ENCODE measurements at places on chromosomes 4 and X. TPM values are rescaled to one million over a fixed set of nuclear protein-coding genes. Genes with fewer than 3 reads are reported as not detected.

- DNase-seq = no peak
Measured at GRCh38 chrX:153065389-153065788, 6.9 kb upstream of the PNMA6A start.

GRCh38 chr4:169167957-169168858 lies 102.5 kb downstream of the SH3RF1 start:
- no peak for DNase-seq

DNA sequence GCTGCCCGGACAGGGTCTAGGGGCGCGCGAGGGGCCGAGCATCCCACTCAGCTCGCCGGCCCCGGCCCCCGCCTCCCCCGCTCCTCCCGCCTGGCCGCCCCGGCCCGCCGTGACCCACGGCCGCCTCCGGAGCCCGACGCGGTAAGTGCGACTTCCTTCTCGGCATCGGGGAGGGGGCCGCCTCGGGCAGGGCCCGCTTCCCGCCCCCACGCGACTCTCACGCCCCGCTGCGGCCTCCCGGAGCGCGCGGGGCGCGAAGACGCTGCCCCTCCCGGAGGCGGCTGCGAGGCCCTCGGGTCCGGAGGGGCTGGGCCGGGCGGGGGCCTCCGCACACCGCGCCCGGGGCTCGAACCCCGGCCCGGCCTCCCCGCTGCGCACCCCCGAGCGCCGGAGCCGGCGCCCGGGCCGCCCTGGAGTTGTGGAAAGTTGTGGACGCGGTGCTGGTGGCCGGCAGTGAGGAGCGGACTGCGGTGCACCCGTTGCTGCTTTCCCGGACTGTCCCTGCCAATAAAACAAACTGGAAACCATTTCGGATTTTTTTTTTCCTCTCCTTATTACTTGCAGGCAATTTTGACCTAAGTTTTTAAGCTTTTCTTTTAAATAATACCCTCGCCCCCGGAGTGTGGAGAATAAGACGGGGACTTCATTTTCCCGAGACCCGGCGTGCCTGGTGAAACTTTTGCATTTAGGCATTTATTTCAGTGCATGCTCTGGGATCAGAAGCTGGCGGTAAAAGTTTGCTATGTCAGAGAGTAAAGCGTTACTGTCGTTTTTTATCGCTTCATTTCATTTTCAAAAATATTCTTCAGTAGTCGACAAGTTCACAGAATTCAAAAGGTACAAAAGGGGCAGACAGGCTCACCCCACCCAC lies 13.0 kb upstream of the TMEM156 start:
- no peak for DNase-seq

- DNase-seq = no peak
Measured at GRCh38 chr4:142549248-142549647, 296.9 kb downstream of the INPP4B start.

GRCh38 chrX:17459661-17460060 lies 84.7 kb downstream of the NHS start:
- no peak for DNase-seq

DNA sequence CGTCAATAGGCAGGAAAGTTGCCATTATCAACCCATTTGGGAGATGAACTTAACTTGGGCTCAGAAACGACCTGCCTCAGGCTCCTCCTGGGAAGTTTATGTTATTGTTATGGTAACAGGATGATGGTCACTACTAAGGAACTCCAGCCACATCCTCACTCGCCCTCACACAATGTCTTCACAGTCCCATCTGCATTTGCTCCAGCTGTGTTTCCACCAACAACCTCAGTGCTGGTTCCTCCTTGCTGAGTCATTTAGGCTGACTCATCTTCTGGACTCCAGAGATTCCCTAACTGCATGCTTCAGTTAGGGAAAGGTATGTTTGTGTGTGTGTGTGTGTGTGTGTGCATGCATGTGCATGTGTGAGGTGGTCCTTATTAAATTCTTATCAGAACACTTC lies 293.4 kb upstream of the BOD1L1 start:
- DNase-seq = no peak

DNA sequence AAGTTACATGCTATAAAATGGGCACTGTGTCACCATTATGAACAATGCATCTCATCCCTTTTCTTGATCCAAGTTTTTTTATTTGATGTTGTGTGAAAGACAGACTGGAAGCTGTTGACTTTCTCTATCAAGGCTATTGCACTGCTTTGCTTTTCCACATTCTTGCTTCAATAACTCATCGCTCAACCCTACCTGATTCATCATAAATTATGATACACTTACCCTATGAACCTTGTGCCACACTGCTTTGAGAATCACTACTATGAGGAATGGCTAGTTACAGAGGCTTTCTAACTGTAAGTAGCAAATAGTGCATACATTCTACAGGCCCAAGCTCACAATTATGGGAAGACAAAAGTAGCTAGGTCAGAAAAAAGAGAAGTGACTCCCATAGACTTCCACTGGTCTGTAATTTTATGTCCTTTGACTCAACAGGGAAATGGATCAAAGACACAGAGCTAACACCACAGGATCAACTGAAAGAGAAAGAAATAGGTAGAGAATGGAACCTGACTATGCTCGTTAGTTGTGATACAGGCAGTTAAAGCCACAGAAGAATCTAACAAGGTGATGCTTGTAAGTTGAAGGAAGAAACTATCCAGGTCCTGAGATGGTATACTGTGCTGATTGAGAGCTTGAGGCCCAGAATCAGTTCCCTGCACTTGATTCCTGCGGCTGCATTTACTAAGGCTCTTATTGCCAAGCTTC lies 163.5 kb downstream of the PPP3CA start:
- DNase-seq = no peak

DNA sequence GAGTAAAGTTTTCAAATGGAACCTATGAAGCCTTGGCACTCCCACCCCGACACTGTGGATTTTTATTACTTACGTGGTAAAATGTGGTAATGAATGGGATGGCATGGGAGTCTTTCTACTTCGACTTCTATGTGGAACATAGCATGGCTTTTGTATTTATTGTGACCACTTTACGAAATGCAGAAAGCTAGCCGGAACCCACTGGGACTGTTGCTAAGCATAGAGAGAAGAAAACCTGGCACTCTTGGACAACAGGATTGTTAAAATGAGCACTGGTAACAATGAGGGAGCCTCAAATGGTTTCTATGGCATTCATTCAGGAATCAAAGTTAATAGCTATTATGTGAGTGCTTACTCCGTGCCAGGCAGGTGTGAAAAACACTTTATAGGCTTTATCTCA lies 113.3 kb downstream of the PDS5A start:
- DNase-seq = no peak

GRCh38 chr4:79366422-79366821 lies 40.6 kb upstream of the NAA11 start:
- no peak for DNase-seq

DNA sequence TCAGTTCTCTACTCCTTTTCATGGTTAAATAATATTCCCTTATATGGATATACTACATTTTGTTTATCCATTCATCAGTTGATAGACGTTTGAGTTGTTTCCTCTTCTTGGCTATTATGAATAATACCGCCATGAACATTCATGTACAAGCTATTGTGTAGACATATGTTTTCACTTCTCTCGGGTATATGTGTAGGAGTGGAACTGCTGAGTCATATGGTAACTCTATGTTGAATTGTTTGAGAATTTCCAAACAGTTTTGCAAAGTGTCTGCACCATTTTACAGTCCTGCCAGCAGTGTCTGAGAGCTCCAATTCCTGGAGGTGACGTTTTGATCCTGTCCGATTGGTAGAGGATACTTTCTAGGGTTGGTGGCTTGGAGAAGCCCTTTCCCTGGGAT lies 23.6 kb downstream of the PLAC1 start:
- no peak for DNase-seq

DNA sequence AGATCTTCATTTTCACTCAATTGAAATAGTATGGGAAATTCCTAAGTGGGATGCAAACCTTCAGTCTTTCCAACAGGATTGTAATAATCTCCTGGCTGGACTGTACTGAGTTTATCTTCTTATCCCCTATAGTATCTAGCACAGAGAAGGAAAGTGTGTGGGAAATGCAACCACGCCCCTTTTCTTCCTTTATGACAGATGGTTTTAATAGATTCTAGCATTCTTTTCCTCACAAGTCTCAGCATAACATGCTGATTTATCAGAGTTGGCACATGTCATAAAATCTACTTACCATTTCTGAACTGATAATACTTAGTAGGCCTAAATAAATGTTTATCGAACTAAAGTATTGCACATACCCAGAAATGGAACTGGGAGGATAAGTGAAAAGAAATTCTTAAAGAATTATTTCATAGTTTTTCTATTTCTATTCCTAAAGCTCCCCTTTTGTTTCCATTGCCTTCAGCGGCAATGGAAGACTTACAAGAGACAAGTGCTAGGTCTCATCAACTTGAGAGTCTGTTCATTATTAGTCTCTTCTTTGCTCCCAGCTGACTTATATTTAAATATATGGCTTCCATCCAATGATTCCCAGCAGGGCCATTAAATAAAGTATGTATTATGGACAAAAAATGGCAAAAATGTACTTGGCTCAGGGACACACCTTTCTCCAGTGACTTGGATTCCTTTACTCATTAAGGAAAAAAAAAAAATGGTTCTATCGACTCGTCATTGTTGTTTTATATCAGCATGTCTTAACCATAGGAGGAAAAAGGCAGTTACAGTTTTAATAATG lies 484.5 kb downstream of the IL1RAPL1 start:
- DNase-seq = no peak

DNA sequence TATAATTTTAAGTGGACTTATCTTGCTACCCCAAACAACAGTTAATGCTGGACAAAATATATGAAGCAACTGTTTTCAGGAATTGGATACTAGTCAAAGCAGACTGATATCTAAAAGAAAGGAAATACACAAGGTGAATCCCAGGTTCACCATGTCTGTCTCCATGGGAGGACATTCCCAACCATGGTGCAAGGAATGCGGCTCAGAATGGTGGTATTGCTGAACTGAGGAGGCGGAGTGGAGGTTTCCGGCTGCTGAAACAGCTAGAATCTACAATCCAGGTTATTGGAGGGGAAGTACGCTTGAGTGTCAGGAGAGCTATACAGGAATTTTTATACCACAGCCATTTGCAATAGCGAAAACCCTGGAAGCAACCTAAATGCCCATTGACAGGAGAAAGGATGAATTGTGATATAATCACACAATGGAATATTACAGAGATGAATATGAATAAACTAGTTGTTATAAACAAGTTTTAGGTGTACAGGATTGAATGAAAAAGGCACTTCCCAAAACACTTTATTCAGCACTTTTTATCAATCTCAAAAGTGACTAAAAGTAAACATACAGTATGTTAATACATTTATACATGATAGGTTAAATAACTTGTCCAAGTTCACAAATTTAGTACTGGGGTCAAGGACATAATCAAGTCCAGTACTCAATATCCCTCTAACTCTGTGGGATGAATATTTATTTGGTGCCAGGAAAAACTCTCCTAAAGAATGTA lies 9.0 kb downstream of the HMGB2 start:
- DNase-seq = no peak

DNA sequence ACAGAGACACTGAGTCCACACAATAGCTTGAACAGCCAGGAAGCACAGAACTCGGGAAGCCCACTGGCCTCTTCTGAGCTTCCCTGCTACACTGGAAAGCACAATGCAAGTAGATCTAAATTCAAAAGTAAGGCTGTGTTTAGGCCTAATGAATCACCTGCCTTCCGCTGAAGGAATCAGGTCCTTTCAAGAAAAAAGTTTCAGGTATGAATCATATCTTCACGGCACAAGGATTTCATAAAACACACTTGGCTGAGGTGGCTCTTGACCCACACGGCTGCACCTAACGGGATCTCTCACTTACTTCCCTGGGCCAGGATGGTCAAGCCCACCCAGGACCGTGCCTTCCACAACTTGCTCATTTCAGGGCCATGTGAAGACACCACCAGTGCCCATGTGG lies 59.3 kb downstream of the IRF2 start:
- DNase-seq = no peak

DNA sequence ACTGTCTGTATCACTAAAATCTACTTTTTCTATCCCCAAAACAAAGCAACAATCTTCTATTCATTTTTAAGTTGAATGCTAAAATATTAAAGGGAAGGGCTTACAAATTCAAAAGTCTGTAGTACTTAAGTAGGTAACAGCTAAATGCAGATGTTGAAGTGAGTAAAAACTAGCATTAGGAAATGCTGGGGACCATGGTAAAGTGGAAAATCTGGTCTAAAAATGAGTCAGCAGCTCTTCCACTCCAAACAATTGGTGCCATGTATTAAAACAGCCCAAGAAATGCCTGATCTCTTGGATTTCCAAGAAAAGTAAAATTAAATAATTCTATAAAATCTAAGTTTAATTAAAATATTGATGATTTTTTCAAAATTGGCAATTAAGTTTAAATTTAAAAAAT lies 73.3 kb upstream of the PPP3CA start:
- DNase-seq = no peak

GRCh38 chr4:162170509-162170908 lies 6.7 kb upstream of the FSTL5 start:
- no peak for DNase-seq

DNA sequence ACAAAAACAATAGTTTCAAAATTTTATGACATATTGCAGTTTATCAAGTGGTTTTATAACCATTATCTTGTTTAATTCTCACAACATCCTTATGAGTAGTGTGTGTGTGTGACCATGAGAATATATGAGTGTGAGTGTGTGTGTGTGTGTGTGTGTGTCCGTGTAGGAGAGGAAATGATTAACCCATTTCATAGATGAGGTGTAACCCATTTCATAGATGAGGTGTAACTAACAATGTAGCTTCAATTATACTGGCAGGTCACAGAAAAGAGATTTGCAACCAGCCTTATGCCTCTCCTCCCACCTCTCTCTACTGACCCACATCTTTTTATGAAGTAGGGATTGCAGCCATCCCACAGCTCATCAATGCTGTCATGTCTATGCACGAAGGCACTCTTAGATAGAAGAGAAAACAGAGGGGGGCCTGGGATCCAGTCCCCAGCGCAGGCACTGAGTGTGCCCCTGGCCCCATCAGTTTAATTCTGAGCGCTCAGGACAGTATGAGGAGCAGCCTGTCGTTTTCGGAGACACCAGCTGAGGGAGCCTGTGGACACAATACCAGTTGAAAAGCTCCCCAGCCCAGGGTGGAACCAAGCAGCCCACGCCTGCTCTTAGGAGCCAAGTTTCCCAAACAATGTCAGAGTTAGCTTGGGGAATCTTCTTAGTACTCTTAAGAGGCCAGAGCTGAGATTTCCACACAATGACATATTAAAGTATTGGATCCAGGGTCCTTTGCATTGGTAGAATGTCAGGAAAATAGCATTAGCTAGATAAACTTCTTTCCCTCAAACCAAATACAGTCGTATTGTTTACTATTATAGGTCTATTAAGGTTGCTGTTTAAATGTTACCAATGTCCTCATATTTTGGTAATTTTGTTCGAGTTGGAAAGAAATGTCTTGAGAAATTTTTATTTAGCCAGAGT lies 88.6 kb downstream of the PALLD start:
- DNase-seq = peak; percentile 70

- DNase-seq = no peak
Measured at GRCh38 chr4:18042754-18043153, 21.2 kb upstream of the LCORL start.

- no peak for DNase-seq
Measured at GRCh38 chr4:27326991-27327390, 466.4 kb downstream of the STIM2 start.

Gene PPEF2
- not detected for total RNA-seq

Gene TSPYL2
- 34.3 TPM for total RNA-seq

Gene ENAM
- total RNA-seq = 2.1 TPM

Gene CYP2U1
- 13.5 TPM for total RNA-seq

Gene CXorf49
- not detected for total RNA-seq
